Stimulated activated CD8-positive, alpha-beta memory T cell treated with anti-CD3 and anti-CD28 coated beads, Interleukin-7, amount 100 ng/mL, for 4 hours (primary cell): ENCODE measurements at places on chromosomes 5 and 9.

- no peak for DNase-seq
Observed at GRCh38 chr5:160793530-160793899, 58.5 kb downstream of the ATP10B start.

DNA sequence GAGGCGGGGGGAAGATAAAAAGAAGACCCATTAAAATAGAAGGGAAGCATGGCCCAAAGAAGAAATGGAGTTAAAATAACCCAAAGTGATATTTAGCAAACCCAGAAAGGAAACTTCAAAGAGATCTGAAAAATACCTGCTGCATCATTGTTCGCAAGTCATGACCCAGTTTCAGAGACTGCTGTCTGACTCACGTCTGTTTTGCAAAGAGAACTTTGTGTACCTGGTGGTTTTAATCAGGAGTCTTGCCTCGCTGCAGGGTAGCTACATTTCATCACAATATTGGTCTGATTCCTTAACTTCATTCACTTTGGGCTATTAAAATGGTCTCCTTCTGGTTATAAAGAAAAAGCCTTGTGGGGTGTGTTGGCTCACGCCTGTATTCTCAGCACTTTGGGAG is 461.1 kb upstream of the DAP start:
- DNase-seq, result no peak

GRCh38 chr9:20189871-20190270 is 401.0 kb upstream of the SLC24A2 start:
- DNase-seq, result no peak

DNA sequence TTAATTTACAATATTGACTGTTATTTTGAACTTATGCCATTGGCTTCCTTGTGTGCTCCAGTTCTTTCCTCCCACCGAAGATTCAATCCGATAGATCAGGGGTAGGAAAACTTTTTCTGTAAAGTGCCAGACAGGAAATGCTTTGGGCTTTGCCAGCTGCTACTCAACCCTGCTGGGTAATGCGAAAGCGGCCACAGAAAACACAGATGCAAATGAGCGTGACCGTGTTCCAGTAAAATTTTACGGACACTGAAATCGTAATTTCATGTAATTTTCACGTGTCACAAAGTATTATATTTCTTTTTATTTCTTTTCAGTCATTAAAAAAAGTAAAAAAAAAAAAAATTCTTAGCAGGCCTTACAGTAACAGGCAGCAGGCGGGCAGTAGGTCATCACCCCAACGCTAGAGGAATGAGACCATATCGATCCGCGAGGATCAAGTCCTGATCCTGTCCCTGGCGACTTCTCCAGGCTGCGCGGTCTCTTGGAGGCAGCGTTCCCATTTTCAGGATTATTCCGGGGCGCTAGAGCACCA is 599 bp downstream of the NMRK1 start:
- peak; percentile 39 for DNase-seq

DNA sequence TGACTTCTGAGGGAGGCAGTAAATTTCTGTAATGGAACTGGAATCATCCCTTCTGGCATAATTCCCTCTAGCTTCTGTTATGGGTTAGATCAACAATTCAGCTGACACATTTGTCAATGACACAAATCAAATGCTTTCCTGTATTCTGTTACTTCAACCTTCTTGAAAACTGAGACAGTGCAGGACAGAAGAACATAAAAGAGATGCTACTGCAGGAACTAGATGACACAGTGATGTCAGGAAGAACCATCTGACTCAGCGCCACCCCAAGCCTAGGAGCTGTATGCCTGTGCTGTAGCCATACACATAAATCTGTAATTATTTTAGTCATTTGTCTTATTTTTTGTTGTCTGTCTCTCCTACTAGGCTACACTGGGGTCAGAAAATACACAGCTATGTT is 18.2 kb upstream of the CEP120 start:
- DNase-seq, result no peak

DNA sequence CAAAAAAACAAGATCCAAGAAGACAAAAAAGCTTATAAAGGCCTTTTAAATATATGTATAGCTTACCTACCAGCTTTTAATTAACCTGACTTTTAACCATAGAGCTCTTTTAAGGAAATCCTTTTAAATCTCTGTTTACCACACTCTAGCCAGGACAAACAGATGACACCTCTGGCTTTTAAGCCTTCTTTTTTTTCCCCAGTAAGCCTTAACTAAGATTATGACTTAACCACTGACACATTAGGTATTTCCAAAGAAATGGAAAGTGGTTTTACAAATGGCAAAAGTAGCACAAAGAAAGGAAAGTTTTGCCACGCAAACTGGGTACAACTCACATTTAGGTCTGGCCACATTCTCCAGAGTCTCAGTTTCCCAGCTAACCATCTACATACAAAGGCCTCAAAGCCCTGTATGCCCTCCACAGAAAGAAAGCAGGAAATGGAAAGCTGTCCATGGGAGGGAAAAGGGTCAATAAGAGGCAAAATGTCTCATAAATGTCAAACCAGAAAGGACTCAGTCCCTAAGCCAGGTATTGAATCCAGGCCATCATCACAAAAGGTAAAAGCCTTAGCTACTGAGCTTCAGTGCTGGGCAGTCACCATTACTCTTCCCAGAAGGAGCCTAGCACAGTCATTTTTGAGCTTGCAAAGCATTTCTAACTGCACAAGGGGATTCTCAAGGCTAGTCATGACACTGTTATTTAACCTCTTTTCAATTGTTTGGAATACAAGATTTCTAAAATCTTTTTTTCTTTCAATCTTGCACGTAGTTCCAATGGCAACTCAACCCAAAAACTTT is 19.7 kb downstream of the TMEM161B start:
- DNase-seq, result no peak

- no peak for DNase-seq
Observed at GRCh38 chr5:83764101-83764500, 43.4 kb upstream of the HAPLN1 start.

DNA sequence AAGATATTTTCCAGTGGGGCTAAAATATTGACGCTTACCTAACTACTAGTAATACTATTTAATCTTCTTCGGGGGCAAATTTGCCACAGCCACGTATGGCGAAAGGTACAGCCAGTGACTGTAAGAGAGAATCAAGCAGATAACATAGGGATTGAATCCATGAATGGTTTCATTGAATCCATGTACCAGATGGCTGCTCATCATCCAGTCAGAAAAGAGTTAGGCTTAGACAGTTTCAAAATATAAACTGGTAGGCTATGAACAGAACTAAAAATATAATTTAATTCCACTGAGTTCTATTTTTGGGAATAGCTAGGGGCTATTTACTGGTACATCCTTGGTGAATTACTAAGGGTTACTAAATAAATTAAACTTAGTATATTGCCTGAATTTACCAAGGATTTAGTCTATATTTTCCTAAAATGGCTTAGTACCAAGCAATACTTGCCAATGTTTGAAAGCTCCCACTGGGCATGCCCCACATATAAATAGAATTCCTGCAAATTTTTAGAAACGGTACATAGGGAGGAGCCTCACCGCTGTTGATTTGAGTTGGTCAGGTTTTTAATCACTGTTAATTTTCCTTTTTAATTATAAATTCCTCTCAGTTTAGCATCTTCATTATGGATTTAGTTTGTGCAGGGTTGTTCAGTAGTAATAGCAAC is 55.8 kb upstream of the VLDLR start:
- DNase-seq, result no peak

DNA sequence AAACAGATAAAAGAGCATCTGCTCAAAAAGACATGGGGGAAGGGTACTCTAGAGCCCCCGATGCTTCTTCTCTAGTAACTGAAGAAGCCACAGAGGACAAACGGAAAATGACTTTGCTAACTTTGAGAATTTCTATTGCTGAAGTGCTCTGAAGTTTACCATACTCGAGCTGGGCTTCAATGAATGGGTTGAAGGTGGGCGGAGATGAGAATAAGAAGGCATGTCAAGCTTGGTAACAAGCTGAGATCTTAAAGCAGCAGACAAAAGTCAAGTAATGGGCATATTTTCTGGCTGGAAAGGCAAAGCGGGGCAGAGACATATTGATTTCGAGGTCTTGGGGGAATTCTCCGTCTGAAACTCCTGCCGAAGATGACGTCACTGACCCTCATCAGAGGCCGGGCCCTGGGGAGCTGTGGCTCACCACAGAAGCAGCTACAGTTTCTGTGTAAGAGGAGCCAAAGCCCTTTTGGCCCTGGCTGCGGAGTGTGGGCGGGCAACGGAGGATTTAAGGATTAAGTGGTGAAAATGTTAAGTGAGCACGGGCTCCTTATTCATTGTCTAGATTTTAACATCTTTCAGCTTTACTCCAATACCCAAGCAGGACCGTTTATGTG is 115.8 kb upstream of the SLIT3 start:
- DNase-seq, result no peak

DNA sequence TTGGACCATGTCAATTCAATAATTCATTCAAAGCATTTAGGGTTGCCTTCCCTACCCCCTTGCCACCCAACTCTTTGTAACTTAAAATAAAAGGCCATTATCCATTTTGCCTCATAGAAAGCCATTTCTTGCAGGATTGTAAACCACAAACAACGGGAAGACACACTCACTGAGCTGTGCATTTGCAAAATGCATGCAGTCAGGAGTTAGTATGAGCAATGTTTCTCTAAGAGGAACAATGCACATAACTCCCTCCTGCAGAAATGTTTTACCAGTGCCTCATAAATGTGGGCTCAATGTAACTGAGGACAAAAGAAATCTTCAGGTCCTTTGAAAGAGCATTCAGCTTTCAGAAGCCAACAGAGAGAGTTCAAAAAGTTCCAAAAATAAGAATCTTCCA is 98.5 kb upstream of the ABCA1 start:
- no peak for DNase-seq

- no peak for DNase-seq
Observed at GRCh38 chr9:86983620-86984259, 36.4 kb upstream of the GAS1 start.
